Tongue (tissue), 3 donors: ENCODE measurements at places on chromosomes 3 and 15. TPM values are rescaled to one million over a fixed set of nuclear protein-coding genes. Genes with fewer than 3 reads are reported as not detected.

The SHC4 gene
- total RNA-seq: 7.7 TPM

- no peak for DNase-seq
Observed at GRCh38 chr15:47394286-47394809, 323.0 kb upstream of the SEMA6D start.

DNA sequence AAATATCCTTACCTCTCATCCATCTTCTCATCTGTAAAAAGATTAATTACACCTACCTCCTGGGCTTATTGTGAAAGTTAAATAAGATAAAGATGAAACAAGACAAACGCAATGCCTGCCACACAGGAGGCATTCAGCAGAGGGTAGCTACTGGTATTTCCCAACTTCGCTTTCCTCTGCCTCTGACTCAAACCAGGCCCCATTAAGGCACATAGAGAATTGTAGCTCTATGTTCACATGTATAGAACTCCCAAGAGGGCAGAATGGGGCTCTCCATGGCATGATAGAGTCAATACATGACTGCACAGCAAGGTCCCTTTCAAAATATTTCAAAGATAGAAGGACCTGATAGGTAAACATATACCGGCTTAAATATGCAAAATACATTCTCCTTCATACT, 1.4 kb downstream of the LYSMD2 start:
- no peak for DNase-seq

GRCh38 chr3:197430934-197431333, 124.8 kb downstream of the BDH1 start:
- peak; percentile 66 for DNase-seq

- no peak for DNase-seq
Observed at GRCh38 chr3:120569222-120570057, 26.7 kb upstream of the NDUFB4 start.

The AQR gene
- 32.7 TPM for total RNA-seq

GRCh38 chr3:15638193-15638890, 36.8 kb downstream of the BTD start:
- DNase-seq: no peak

The ROPN1B gene
- 1.3 TPM for total RNA-seq

- DNase-seq: no peak
Observed at GRCh38 chr15:71212146-71212545, 96.9 kb downstream of the THSD4 start.

- peak; percentile 50 for DNase-seq
Observed at GRCh38 chr3:177934001-177934891, 602.0 kb upstream of the KCNMB2 start.

DNA sequence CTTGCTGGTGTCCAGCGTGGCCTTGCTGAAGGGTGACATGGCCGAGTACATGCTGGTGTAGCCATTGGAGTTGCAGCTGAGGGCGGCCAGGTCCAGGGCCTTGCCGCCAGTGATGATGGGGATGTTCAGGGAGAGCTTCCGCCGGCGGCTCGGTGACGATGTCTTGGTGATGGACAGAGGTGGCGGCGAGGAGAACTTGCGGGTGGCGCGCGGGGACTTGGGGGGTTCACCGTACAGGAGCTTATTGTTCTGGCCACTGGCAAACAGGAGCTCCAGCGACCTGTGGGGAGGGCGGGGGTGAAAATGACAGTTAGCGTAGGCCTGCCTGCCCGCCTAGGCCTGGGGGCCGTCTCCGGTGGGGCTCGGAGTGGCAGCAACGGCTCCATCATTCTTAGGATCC, 59.0 kb upstream of the CTSH start:
- no peak for DNase-seq

DNA sequence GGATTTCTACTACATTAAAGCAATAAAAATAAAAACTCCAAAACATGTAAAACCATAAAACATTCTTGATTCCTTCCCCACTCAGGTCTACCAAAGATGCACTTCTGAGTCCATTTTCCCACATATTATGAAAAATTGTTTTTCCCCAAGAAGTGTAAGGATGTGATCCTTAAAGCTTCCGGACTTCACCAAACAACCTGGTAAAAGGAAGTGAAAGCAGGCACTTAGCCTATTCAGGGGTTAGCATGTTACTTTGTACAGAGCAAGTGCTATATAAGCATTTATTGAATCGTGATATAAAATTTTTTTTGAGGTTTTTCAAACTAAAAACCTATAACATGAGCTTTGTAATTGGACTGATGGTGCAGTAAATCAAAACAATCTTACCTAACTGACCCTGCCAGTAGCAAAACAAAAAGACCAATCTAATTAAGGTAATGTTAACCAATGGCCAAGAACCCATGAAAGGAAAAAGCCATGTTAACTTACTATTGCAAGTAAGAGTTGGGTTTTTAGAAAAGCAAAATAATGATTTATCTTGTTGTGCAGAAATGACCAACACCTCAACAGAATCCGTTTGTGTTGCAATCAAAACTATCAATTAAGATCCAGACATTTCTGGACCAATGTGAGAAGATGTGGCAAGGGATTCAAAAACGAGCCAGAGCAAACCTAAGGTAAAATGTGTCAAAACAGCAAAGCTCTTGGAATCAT, 1.8 kb downstream of the SETD2 start:
- peak; percentile 8 for DNase-seq

The IMPG2 gene
- 2.1 TPM for total RNA-seq

DNA sequence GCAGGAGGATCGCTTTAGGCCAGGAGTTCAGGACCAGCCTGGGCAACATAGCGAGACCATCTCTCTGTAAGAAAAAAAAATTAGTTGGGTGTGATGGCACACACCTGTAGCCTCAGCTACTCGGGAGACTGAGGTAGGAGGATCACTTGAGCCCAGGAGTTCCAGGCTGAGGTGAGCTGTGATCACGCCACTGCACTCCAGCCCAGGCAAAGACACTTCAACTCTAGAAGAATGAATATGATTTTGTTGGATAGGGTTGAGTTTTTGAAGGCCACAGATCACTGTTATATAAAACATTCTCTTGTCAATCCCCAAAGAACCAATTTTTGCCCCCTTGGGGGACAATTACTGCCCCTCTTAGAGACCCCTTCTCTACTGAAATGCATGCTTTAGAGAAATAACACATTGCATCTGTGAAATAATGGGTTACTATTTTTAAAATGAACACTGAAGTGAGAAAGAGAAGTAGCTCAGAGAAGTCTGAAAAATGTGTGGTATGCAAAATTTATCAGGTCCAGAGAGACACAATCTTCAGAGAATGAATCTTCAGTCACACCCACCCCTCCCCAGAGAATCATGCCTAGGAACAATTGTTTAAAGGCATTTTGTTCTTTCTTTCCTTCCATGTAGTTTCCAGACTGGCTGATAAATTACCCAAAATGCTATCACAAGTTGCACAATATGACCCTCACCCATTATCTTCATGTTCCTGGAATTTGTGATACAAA, 42.7 kb downstream of the METTL6 start:
- DNase-seq: no peak

DNA sequence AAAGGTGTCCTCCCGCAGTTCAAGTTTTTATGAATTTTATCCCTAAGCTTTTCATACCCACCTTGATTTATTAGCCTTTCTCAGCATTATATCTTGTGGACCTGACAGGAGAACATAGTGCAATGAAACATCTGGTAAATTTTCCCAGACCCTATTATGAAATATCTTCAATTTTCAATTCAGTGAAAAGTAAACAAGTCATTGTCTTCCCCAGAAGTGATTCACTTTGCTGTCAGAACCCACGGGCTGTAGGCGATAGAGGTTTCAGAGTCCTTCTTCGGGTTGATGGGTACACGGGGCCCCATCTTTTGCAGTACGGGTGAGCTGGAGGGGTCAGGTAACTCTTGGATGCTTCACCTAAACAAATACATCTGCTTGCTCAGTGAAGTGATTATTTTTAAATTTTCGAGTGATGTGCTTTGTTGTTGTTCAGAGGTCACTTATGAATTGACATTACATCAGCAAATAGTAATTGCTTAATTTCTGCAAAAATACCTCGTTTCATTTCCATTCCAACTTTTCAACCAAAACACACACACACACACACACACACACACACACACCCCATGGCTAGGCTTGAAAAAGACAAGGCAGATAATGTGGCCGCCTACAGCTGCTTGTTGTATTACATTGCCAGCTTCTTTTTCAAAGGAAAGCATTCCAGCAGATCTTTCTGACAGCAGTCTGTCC, 102.9 kb downstream of the SEMA6D start:
- peak; percentile 35 for DNase-seq

The CD200R1 gene
- 4.6 TPM for total RNA-seq

The C3orf49 gene
- total RNA-seq: not detected

- DNase-seq: no peak
Observed at GRCh38 chr3:120419797-120420196, 31.0 kb downstream of the FSTL1 start.
